ENCODE measurements at places on chromosomes 6 and 20.
A peak's percentile ranks its signal among the peaks of the same experiment; 100 is the strongest.

DNA sequence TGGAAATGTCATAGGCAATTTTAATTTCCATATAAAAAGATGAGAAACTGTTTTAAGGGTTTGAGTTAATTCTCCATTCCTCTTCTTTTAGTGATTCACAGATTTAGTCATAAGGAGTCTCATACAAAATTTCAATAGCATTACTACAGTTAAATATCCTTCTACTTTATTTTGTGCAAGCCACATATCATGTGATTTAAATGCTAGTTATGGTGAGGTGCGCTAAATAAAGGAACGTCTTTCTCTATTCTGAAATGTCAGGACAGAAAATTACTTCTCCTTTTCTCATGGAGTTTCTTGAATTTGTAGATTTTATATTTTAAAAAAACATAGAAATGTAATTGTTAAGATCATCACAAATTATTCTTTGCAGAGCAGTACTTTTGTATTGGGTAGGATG, 50.0 kb upstream of the SUPT3H start:
- DNase-seq = no peak

DNA sequence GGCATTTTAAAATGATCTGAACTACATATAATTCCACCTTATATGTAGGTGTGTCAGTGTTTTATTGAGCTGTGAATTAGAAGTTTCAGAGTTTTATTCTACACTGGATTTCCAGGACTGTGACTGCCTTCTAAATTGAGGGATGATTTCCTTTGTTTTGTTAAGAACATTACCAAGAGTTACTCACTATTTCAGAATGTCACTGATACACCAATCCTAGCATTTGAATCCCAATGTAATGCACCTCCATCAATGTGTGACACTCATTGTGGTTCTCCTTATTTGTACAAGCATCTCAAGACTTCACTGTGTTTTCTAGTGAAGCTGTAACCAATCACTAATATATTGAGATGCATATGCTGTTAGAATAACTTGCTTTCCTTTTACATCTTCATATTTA, 86.8 kb downstream of the PLCB1 start:
- DNase-seq = no peak

DNA sequence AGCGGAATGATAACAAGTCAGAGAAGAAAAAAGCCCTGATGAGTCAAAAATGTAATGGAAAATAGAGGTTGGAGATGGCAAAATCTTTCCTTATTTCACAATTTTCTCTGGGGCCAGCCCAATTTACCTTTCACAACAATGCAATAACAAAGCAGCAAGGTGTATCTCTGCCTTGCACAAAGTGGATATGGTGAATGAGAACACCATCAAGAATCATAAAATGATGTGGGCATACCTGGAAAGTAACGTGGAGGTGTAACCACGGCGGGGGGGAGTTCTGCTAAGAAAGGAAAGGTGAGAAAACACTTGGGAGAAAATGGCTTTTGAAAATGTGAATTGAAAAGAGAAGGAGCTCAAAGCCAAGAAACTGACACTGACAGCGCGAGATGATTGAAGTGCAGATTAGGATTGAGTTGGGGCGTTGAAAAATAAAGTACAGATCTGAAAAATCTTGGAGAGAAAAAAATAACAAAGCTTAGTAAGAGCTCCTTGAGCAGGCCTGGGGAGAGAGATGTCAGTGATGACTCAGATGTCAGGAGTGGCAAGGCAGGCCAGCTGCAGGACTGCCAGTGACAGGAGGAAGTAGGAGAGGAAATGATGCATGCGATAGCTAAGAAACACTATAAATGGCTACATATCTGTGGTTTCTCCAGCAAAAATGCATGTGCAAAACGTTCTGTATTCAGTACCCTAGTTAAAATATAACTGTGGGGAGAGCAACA, 26.2 kb downstream of the ARHGAP18 start:
- peak; percentile 74 for DNase-seq

DNA sequence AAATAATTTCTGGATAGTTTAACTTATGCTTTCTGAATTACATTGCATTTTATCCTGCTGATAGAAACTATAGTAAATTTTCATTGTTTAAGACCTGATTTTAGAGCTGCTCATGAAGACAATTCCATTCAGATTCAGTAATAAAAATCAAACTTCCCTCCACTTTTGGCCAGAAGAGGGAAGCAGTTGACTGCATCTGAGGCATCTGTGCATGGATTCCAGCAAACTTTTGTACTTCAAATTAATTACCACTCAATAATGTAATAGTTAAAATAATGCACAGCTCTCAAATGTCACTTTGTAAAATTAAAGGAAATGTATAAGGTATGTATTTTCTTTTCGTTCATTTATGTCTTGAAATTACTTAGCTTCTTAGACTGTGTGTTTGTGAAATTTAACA, 64.2 kb upstream of the SLC35B3 start:
- DNase-seq = no peak

GRCh38 chr6:56798163-56798562, 155.5 kb upstream of the DST start:
- DNase-seq = no peak

GRCh38 chr6:148379481-148379880, 36.8 kb downstream of the SASH1 start:
- DNase-seq = no peak

DNA sequence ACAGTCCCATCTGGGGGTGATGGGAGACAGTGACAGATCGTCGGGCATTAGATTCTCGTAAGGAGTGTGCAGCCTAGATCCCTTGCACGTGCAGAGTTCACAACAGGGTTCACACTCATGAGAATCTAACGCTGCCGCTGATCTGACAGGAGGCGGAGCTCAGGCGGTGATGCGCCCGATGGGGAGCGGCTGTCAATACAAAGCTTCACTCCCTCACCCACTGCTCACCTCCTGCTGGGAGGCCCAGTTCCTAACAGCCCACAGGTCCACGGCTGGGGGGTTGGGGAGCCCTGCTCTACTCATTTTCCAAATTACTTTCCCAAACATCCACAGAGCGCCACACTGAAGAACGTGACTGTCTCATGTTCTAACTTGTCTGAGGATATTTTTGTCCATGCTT, 25.3 kb downstream of the CTCFL start:
- DNase-seq = no peak

GRCh38 chr6:42979523-42980177, 669 bp upstream of the PEX6 start:
- DNase-seq = no peak

GRCh38 chr20:37137547-37137946, 41.6 kb upstream of the RPN2 start:
- no peak for DNase-seq

DNA sequence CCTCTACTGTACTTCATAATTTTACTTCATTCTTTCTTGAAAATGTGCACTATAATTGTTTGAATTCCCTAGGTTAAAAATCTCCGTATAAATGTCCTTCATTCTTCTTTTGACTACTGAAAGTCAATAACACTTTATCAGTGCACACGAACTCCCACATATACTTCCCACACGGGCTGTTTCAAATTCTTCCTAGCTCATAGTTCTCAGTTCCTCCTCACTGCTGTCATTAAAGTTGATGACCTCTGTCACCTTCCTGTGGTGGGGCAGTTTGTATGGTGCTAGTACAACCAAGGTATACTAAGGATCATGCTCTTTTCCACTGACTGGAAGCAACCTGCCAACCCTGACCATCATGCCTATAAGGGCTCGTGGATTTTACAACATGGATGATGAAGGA, 40.0 kb upstream of the CD2AP start:
- peak; percentile 36 for DNase-seq

GRCh38 chr6:111551521-111552231, 54.0 kb downstream of the TRAF3IP2 start:
- DNase-seq = no peak

DNA sequence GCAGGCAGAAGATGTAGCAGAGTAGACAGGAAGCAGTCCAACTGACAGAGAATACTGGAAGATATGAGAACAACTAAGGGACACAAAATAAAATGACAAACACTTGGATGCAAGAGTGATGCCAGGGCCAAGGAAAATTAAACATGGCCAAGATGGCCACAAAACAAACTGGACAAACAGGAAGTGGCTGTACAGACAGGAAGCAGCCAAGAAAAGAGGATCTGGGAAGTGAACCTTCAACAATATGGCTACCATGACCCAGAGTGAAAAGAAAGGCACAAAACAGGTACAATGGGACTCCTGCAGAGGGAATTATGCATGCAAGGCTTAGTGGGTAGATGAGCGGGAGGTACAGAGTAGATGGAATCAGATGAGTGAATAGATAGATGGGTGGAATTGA, 29.1 kb downstream of the HLA-DPB1 start:
- no peak for DNase-seq

GRCh38 chr6:68575765-68576439, 59.2 kb upstream of the ADGRB3 start:
- no peak for DNase-seq

DNA sequence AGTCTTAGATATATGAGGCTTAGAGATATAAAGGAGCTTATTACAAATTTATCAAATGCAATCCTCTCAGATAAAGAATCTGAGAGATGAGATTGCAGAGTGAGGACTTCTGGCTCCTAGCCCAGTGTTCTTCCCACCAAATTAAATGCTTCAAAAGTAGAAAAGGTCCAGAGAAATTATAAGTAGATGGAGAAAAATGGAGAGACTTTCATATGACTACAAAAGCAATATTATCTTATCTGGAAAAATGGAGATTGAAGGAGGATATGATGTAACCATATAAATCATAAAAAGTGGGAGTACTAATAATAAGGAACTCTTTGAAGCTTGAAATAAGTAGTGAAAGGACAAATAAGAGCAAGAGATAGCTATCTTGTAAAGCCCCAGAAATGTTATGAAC, 2.8 kb downstream of the KCTD20 start:
- no peak for DNase-seq

DNA sequence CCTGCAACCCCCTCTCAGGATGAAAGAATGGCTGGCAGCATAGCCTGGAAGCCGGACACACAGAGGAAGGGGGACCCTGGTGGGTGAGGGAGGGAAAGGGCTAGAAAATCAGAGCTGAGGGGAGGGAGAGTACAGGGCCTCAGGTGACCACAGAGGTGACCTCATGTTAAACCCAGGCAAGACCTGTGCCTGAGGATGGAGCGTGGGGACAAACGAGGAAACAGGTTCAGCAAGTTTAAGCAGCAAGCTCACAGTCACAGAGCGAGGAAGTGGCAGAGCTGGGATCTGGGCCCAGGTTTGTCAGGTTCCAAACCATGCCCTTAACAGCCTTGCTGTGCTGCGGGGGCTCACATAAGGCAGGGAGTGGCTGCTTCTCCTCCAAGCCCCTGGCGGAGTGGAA, 4.0 kb upstream of the BPI start:
- no peak for DNase-seq

GRCh38 chr6:142376800-142377496, 75.1 kb downstream of the ADGRG6 start:
- no peak for DNase-seq

DNA sequence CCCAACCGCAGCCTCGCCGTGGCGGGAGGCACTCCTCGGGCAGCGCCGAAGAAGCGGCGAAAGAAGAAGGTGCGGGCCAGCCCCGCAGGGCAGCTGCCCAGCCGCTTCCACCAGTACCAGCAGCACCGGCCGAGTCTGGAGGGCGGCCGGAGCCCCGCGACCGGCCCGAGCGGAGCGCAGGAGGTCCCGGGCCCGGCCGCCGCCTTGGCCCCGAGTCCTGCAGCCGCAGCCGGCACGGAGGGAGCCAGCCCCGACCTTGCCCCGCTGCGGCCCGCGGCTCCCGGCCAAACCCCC, 525 bp downstream of the PNRC1 start:
- DNase-seq = no peak

DNA sequence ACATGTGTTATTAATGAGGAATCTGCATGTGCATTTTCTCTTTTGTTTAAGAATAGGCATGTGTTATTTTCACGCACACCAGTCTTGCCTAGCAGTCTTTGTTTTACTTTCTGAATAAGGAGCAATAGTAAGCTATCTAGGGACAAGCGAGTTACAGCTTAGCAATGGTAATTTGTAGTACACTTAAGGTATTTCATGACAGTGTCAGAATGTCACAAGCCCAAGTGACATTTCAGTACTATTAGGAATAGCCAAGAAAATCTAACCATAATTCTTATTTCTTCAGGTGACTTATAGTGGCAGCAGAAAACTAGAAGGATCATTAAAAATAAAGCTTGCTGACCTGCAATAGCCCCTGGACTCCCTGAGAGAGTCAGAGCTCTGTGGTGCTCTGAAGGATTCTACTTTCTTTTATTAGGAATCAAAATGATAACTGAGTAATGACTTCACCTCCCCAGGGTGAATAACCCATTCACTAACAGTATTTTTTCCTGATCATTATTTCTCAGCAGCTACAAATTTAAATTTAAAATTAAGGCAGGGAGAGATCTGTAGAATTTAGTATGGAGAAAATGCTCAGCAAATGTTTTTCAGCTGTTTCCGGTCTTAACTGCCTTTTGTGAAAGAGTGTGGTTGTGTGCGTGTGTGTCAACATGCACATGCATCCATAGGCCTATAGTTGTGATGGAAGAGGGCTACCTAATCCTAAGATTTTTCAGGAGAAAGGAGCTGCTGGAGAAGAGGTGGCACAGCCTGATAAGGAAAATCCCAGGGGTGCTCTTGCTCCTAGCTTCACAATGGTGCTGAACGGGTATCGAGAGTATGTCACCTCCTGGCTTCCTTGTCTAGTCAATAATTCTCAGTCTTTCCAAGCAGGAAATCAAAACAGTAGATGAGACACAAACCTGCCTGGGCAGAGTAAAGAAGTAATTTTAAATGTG, 90.0 kb upstream of the BEND3 start:
- DNase-seq = no peak

DNA sequence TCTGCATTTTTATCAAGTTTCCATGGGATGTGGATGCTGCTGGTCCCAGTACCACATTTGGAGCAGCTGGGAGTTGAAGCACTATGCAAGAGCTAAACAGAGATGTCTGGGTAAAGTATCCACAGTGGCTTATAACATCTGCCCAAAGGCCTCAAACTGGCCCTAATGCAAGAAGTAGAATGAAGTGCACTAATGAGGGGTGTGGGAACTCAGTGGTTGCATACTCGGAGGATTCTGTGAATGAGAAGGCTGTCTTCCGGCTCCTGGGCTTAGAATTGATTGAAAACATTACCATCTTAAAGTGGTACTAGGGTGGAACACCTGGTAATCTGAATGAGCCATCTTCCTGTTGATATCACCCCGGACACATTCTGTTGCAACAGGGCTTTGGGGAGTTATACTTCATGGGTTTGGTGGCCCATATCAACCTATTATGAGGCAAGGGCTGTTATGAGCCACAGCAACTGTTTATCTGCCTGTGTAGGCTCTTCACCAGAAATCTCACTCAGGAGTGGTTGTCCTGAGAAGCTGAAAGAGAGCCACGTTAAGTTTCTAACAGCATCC, 54.7 kb upstream of the SNRPB2 start:
- DNase-seq = no peak
